ENCODE measurements at places on chromosomes 7 and 10.
A peak's percentile ranks its signal among the peaks of the same experiment; 100 is the strongest.

- no peak for DNase-seq
Observed at GRCh38 chr10:52642208-52642607, 130.4 kb downstream of the MBL2 start.

- DNase-seq = peak; percentile 41
Observed at GRCh38 chr10:110843031-110843430, 28.7 kb upstream of the PDCD4 start.

DNA sequence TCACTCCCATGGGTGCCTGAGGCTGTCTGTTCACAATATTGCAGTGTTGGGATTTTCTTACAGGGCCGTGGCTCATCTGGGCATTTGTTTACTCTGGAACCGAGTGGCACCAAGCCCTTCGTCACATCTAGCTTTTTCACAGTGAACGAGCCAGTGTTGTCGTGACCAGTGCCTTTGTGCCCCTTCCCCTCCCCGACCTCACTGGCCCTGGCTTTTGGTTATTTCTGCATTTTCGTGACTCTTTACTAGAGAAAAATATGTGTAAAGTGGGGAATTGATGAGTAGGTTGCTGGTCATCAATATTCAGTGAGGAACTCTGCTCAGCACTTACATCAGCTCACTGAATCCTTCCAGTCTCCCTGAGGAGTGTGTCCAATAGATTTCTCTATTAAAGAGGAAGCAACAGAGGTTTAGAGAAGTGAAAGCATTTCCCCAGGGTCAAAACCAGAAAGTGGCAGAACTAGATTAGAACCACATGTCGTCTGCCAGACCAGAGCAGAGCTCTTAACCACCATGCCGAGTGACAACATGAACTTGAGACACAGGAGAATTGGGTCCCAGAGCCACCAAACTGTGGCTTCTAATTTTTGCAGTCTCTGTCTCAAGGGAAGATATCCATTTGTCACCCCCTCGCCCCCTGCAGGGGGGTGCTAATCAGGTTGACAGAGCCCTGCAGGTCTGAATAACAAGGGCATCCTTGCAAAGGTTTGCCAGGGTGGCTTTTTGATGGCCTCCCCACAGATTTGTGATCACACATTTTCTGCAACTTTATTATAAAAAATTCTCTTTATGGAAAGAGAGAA lies 125.3 kb downstream of the CHN2 start:
- DNase-seq = no peak

- no peak for DNase-seq
Observed at GRCh38 chr7:111198255-111198654, 107.3 kb downstream of the LRRN3 start.

DNA sequence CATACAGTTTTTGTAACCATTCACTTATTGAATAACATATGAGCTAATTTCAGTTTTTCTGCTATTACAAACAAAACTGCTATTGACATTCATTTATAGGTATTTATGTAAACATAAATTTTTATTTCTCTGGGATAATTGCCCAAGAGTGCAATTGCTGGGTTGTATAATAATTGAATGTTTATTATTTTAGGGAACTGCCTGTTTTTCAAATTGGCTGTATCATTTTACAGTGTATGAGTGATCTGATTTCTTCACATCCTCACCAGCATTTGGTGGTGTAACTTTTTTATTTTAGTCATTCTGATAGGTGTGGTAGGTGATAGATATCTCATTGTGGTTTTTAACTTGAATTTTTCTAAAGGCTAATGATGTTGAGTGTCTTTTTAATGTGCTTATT lies 26.4 kb downstream of the KIF11 start:
- no peak for DNase-seq

Measured in activated CD4-positive, alpha-beta T cell treated with anti-CD3 and anti-CD28 coated beads for 4 hours (primary cell).